ENCODE measurements at places on chromosomes 5 and 9.
A peak's percentile ranks its signal among the peaks of the same experiment; 100 is the strongest.

GRCh38 chr5:122236270-122237040 lies 75.6 kb upstream of the SNCAIP start:
- DNase-seq = no peak

- DNase-seq = no peak
Observed at GRCh38 chr5:149455889-149456409, 76.9 kb upstream of the IL17B start.

- no peak for DNase-seq
Observed at GRCh38 chr5:143052967-143053682, 282.9 kb downstream of the ARHGAP26 start.

- no peak for DNase-seq
Observed at GRCh38 chr9:131657456-131657855, 82.4 kb downstream of the RAPGEF1 start.

GRCh38 chr9:35516479-35516878 lies 26.6 kb downstream of the RUSC2 start:
- DNase-seq = no peak

DNA sequence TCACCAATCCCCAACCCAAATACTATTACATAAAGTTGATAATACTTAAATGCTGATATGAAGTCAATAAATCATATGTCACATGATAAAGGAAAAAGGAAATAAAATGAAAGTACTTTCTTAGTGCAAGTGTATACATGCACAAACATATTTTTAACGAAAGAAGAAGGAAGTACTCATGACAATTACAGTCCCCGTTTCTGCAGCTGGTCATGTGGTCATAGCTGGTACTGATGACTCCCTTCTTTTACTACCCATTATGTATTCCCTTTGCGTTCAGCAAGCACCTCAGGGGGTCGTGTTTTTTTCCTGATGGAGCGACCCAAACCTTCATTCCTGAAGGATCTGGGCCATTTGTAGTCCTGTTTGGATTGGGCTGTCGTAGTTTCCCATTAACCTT lies 27.3 kb downstream of the CENPP start:
- no peak for DNase-seq

DNA sequence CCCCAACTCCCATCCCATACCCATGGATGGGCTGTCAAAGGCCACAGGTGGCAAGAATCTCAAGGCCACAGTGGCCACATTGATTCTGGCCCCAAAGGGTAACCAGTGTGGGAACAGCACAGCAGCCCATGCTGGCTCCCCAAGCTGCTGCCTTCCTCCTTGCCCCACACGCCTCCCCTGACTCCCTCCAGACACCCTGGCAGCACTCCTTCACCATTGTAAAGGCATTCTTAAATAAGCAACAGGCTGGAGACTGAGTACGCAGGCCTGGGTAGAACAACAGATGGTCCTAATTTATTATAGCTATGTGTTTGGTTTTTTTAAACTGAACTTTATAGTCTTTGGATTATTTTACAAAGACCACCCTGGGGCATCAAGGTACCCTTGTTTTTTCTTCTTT lies 158.8 kb downstream of the TSSK1B start:
- DNase-seq = no peak

GRCh38 chr5:148965511-148966265 lies 97.2 kb downstream of the SH3TC2 start:
- no peak for DNase-seq

GRCh38 chr5:132425009-132425937 lies 55.8 kb downstream of the SLC22A5 start:
- peak; percentile 62 for DNase-seq

All from activated T-cell treated with anti-CD3 and anti-CD28 coated beads, Interleukin-2, amount 50 U/mL, for 1 hour (primary cell).